ENCODE measurements at places on chromosomes 12 and 14. TPM values are rescaled to one million over a fixed set of nuclear protein-coding genes. Genes with fewer than 3 reads are reported as not detected.

The REM2 gene
- 1.4 TPM for total RNA-seq

The BDKRB2 gene
- 14.5 TPM for total RNA-seq

The RFX4 gene
- total RNA-seq: 0.26 TPM

The ART4 gene
- total RNA-seq: 3.2 TPM

The PZP gene
- total RNA-seq: 0.12 TPM
